Fibroblast of gingiva (primary cell): ENCODE measurements at places on chromosomes 1 and 21.
A peak's percentile ranks its signal among the peaks of the same experiment; 100 is the strongest.

DNA sequence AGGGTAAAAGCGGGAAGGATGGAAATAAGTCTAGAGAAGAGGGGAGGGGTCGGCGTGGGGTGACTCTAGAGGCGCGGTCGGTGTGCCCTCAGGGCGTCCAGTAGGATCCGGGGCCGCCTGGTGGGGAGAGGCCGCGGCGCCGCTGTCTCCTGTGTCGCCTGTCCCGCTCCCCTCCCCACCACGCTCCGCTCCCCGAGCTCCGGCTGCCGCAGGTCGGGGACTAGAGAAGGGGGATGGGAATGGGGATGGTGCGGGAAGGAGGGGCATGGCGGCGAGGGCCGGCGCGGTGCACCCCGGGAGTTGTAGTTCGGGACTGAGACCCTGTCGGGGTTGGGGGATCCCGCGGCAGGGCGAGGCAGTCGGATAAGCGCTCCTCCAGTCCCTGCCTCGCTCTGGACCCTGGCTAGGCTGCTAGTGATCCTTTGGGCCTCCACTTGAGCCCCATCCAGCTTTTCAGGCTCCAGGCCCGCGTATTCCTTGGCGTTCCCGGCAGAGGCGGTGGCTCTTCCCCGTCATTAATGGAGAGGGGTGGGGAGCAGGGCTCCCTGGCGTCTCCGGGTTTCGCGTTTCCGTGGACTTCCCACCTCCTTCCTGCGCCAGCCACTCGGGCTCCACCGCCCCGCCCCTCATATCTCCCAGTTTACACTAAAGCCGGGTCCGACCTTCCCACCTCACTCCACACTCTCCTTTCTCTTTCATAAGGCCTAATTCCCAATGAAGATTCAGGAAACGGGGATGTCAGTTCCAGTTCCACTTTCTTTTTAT is at the start of gene ENTREP3:
ENTREP3 (minus strand) TSS at position 241 of the 765 bp plus-strand sequence. CDS start 606 bp downstream, outside the sequence.
- peak; percentile 81 for DNase-seq

DNA sequence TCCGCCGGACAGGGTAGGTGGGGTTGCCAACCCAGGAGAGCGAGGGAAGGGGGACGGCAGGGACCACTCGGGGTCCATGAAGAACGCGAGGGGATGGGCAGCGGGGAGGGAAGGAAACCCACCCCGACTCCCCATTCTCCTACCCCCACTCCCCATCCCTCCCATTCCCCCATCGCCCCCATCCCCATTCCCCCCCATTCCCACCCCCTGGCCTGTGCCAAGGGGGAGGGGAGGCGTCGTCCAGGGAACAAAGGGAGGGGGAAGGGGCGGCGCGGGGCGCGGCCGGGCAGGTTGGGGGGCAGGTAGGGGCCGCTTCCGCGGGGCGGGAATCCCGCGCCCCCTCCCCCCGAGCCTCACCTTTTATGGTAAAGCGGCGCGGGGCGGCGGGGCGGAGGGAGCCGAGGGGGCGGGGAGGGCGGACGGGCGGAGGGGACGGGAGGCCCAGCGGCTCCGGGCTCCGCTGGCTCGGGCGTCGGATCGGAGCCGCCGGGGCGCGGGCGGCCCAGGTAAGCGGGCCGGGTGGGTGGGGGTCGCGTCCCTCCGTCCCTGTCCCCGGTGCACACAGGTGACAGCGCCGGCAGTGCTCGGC is at the start of gene FBLIM1:
FBLIM1 (plus strand) TSS at position 453 of the 589 bp plus-strand sequence. CDS start 6,189 bp downstream, outside the sequence.
- no peak for DNase-seq

GRCh38 chr1:158979229-158979628 is 30.5 kb upstream of the IFI16 start:
- DNase-seq = no peak

DNA sequence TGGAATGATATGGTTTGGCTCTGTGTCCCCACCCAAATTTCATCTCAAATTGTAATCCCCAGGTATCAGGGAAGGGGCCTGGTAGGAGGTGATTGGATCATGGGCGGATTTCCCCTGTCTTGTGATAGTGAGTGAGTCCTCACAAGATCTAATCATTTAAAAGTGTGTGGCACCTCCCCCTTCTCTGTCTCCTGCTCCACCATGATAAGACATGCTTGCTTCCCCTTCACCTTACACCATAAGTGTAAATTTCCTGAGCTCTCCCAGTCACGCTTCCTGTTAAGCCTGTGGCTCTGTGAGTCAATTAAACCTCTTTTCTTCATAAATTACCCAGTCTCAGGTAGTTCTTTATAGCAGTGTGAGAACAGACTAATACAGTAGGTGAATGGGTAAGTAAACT is 109.3 kb downstream of the DMRTB1 start:
- no peak for DNase-seq

DNA sequence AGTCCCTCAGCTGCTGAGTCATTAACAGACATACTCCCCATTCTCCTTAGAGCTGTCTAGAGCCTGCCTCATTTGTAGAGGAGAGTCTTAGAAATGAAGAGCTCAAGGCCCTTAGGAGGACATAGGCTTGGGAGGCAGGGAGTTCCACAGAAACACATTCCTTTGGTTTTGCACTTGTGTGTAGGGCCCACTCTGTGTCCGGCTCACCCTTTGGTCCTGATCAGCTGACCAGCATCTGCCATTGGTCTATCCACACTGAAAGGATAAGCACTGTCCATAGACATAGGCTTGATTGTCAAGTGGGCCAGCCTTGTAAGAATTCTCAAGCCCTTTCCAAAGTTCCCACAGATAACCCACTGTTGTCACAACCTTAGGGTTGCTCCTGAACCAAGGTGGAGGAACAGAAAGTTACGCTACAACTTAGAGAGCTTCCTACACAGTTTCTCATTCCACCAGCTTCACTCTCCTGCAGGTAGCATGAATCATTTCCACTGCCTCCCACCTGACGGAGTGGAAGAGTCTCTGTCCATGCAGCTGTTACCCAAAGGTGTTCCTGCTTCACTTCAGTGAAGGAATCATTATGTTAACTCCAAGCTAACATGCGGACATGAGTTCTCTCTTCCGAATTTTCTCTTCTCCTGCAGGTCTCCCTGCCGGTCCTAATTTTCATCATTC is 96.1 kb downstream of the TNFSF18 start:
- no peak for DNase-seq

- DNase-seq = no peak
Observed at GRCh38 chr1:201422436-201423030, 1.0 kb upstream of the TNNI1 start.

- DNase-seq = no peak
Observed at GRCh38 chr1:102191723-102192122, 195.0 kb upstream of the OLFM3 start.

GRCh38 chr1:207959141-207959825 is 48.4 kb upstream of the CD34 start:
- peak; percentile 53 for DNase-seq

DNA sequence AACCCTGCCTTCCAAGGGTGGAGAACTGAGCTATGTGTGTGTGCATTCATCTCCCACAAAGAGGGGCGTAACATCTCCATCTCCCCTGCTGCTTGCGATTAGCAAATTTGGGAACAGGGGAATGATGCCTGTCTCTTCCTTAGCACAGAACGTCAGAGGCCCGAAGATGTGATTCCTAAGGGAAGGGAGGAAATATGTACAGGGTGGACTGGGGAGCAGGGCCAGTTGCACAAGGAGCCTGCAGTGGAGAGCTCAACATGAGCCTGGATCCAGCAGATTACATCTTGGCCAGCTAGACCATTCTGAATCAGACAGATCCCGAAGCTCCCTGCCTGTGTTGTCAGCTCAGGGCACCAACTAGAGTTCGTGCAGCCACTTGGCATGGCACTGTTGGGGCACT is 118.1 kb downstream of the NGF start:
- DNase-seq = peak; percentile 11

DNA sequence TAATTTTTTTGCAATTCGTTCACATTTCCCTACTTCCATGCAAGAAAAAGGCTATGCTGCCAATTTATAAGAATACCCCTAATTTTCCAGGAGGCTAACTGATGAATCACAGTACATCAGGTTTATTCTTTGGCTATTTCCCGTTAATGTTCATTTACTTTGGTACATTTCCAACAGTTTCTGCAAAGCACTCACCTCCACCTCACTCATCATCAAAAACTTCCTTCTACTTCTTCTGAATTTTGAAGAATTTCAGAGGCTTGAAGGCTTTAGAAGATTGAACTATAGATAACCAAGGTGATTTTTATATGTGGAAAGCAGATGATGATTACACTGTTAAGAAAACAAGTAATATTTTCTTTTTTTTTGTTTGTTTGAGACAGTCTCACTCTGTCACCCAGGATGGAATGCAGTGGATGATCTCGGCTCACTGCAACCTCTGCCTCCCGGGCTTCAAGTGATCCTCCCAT is 60.5 kb upstream of the HP1BP3 start:
- peak; percentile 18 for DNase-seq
